HFF-Myc (cell line): ENCODE measurements at places on chromosomes 5 and 9.

GRCh38 chr5:179203248-179203647 lies 142.0 kb downstream of the ADAMTS2 start:
- no peak for DNase-seq

DNA sequence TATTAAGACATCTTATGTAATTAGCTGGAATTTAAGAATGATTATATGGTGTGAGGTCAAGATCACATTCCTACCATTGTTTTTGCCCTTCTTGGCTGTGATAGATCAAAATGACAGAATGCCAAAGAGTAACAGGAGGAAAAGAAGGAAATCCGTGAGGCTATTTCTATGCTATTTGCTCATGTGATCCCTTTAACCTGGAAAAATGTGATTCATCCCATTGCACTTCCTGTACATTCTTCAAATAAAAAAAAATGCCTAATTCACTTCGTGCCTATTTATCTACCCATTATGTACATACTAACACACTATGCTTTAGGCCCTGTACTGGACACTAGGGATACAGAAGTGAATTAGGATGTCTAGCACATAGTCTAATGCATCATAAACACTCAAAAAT lies 154.1 kb upstream of the PAPPA start:
- no peak for DNase-seq

GRCh38 chr5:169494941-169495548 lies 88.5 kb upstream of the SPDL1 start:
- DNase-seq: no peak

- no peak for DNase-seq
Measured at GRCh38 chr5:41575110-41575779, 64.8 kb upstream of the PLCXD3 start.

- no peak for DNase-seq
Measured at GRCh38 chr5:122341087-122341486, 29.1 kb downstream of the SNCAIP start.

- DNase-seq: no peak
Measured at GRCh38 chr9:8364026-8364752, 564.6 kb upstream of the DMAC1 start.

- no peak for DNase-seq
Measured at GRCh38 chr5:179927824-179928223, 20.1 kb upstream of the TBC1D9B start.

- peak; percentile 42 for DNase-seq
Measured at GRCh38 chr5:112757468-112758208, 20.0 kb downstream of the APC start.

DNA sequence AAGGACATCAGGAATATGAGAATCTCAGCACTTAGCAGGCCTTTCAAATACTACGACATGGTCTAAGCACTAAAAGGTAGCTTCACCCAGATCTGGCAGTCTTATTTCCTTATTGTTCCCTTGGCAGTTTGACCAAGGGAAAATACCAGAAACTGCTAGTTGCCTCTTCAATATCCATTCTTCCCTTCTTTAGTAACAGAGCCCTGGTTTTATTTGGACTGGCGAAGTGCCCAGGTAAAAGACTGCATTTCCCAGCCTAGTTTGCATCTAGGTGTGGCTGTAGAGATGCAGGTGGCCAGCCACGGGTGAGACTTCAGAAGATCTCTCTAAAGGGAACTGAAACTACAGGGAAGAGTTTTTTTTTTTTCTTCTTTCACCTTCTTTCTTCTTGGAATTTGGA lies 21.6 kb downstream of the DMRT2 start:
- DNase-seq: no peak

DNA sequence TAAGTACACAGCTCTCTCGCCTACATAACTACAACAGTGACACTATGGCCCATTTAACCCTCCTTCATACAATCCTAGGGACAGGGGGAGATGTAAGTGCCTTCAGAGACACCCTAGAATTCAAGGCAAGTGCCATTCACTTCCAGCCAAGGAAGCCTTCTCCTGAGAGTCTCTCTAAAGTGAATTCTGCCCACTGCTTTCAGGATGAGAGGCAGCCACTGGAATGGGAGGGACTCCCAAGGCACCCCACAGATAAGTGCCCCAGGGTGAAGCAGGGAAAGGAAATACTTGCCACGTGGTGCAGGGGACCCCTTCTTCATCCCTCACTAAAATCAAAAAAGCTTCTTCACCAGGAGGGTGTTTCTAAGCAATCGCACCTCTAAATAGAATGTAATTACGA lies 283.7 kb downstream of the ZNF608 start:
- no peak for DNase-seq

DNA sequence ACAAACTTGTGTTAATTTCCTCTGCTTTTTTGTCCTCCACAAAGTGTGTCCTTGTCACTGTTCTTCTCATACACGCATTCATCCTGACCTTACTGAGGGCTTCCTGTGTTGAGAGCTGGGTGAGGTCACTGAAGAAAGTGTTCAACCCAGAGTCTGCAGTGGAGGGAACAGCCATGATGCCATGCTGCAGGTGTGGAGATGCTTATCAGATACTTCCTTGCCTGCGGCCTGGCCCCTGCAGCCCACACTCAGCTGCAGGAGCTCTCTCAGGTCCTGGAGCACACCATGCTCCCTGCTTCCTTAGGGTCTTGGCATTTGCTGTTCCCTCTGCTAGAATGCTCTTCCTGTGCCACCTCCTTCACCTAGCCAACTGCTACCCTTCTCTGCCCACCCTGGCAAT lies 108.1 kb upstream of the SPRY4 start:
- no peak for DNase-seq

DNA sequence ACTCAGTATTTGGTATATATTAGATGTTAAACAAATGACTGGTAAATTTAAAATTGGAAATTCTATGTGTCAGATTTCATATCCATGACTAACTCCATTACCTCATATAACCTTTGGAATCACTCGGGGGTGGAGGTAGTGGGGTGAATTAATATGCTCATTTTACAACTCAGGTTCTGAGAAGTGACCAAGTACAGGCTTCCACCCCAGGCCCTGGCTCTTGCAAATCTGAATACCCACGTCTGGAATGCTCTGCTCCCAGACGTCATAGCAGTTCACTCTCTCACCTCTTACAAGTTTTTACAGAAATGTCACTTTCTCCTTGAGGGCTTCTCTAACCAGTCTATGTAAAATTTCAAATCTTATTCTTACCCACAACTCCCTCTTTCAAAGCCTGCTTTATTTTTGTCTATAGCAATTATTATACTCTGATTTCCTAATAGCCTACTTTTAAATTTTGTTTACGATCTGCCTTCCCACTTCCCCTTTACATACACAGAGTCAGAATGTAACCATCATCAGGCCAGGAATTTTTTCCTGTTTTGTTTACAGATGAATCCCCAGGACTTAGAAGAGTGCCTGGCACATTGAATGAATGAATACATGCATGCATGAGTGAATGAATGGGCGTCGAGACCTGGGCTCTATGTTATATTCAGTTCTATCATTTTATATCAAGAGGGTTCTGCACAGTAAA lies 134.1 kb upstream of the IFNE start:
- peak; percentile 31 for DNase-seq

DNA sequence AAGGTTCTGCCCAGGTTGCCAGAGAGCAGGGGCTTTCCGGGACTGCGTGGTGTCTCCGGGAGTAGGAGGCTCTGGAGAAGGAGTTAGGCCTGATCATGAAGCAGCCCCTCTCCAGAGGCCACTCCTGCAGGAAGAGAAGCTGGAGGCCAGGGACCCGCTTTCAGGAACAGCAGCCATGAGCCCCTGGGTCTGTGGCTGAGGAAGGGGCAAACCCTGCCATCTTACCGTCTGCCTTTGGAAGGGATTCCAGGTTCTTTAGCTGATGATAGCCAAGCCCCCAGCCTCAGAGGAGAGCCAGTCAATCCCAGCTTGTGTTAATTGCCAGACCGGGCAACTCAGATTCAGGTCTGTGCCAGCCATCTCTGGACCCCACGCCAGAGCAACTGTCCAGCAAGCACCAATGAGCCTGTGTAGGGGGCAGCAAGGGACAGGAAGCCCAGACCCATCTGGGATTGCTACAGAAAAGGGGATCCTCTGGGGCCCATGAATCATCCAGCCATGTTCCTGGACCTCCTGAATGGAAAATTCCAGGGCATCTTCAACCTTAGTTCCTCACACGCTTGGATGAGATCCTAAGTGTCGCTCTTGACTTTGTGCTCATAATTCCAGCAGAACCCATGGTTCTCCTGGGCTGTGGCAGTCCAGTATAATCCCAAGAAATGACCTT lies 42.7 kb upstream of the MVB12B start:
- DNase-seq: no peak

DNA sequence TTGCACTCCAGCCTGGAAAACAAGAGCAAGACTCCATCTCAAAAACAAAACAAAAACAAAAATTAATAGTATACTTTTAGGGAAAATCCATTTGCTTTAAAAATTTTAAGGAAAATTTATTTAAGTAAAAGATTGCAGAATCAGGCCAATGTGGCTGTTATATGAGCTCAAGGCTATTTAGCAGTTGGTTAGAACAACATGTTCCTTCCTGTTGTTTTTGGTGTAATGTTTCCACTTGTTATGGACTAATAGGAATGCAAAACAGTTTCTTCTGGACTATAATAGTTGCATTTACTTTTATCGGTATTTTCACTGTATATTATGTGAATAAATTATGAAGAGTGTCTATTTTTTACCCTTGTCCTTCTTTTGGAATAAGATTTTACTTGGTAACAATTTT lies 3.0 kb upstream of the CDC42SE2 start:
- no peak for DNase-seq

- no peak for DNase-seq
Measured at GRCh38 chr5:172630482-172630881, 10.6 kb upstream of the NEURL1B start.

DNA sequence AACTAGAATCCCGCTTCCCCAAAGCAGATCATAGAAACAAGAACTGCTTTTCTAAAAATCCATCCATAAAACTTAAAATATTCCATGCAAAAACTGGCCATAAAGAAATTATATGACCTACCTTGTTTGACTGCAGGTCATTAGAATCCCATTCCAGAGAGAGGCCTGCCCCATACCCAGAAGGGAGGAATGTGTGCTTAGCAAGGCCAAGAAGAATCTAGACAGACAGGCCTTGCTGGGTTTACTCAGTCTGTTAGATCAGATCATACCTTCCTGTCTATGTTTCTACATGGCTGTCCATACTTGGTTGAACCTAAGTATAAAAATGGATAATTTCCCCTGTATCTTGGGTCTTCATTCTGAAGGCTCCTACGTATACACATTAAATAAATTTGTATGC lies 358.8 kb upstream of the TRPC7 start:
- no peak for DNase-seq

GRCh38 chr5:133468596-133468995 lies 143.7 kb downstream of the FSTL4 start:
- DNase-seq: no peak

DNA sequence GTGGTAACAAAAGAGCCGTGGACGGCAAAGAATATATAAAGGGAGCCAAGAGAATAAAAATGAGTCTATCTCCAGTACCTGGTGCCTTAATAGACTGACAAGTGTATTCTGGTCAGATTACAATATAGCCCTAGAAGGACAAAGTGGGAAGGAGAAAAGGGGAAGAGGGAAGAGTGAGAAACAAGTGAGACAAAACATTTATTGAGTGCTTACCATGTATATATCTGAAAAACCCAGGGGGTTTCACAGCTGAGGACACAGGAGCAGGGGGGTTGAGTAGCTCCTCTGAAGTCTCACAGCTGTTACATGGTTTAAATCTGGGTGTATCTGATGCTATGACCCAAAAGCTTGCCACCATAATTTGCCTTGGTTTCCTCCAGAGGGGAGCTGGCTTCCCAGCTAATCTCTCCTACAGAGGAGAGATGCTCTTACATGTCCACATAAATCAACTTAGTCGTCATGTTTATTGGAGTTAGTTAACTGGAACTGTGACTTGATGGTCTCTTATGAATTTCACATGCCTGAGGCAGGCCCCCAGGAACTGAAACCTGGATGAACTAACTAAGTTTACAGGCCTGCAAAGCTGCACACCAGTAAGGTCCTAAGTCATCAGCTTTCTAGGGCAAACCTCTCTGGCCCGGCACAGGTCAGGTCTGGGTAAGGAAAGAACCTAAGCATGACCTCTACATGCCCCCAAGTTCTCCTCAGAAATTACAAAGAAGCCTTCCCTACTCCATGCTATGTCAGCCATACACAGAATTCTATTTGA lies 15.5 kb downstream of the SIL1 start:
- DNase-seq: no peak

DNA sequence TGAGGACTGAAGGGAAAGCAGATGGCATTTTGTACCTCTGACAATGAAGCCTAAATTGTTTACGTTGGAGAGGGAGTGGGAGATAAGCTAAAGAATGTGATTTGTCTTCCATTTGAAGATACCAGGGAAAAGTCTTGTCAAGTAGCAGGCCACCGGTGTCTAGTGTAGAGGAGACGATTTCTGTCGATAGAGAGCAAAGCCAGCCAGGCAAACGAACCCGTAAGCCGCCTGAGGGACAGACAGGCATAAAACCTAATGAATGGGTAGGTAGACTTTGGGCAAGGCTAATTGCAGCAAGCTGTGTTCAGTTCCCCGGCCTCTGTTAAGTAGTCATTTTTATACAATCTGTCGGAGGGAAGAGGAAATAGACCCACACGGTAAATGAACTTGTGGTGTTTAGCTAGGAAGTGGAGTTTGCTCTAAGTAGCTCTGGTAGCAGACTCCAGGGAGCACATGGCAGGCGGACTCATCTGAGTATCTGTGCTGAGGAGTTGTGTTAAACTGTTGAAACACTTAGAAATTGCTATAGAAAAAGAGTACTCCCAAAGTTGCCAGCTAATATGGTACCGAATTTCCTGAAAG lies 28.8 kb downstream of the SMARCA2 start:
- DNase-seq: no peak

DNA sequence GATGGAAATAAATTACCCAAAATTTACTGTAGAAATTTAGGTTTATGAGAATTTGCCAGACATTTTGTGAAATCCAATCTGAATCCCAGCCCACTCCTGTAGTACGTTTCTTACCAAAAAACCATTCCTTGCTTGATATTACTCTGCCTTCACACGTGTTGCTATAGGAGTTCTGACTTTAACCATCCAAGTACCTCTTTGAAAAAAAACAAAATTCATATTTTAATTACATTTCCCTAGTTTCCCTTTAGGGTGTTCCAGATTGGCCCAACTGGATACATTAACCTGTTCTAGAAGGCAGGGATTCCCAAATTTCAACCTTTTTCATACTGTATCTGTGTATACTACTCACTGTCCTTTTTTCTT lies 1.4 kb upstream of the PJA2 start:
- DNase-seq: no peak

DNA sequence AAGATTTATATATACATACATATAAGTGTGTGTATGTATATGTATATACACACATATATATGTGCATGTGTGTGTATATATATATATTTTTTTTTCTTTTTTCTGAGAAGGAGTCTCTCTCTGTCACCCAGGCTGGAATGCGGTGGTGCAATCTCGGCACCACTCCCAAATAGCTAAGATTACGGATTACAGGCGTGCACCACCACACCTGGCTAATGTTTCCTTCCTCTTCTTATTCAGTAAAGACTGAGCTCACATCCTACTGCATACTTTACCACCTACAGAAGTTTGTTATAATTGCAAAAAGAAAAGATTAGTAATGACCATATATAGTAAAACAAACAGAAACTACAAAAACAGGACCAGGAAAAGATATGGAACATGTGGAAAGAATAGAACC lies 23.1 kb upstream of the ZNF354B start:
- no peak for DNase-seq

GRCh38 chr5:146306838-146307237 lies 31.8 kb upstream of the POU4F3 start:
- DNase-seq: no peak
